DMS53 (cell line): ENCODE measurements at places on chromosomes 13 and 19.
A peak's percentile ranks its signal among the peaks of the same experiment; 100 is the strongest.

DNA sequence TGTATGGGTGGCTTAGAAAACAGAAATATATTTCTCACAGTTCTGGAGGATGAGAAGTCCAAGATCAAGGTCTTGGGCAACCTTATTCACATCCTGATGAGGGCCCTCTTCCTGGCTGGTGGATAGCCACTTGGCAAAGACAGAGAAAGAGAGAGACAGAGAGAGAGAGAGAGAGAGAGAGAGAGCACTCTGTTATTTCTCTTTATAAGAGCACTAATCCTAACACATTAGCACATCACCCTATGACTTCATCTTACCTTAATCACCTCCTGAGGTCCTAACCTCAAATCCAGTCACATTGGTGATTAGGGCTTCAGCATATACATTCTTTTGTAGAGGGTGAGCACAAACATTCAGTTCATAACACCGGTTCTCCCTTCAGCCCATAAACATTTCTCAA lies 430.3 kb downstream of the EFNB2 start:
- no peak for DNase-seq

DNA sequence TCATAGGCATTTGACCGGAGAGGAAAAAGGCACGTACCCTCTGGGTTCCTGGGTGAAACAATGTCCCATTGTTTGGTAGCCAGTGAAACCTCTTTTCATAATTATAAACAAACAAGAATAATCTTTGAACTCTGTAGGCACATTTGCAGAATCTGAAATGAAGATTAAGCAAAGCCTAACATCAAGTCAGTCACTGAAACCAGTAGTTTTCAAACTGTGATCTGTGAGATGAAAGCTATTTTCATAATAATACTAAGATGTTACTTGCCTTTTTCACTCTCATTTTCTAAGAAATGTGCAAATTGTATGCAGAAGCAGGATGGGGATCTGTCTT lies 105.4 kb downstream of the WDFY2 start:
- DNase-seq, result no peak

DNA sequence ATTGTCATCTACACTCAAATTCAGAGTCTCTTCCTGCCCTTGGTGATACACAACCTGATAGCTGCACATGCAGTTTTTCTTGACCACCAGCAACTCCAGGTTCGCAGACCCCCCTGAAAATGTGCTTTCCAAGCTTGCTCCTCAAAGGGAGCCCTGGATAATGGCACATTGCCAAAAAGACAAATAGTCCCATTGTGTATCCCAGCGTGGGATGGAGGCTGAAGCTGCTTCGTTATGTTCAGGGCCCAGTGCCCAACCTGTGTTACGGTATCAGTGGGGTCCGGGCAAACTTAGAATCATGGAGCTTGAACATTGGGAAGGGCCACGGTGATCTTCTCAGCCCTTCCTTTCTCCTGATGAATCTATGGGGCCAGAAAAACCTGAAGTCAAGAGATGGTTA lies 173.0 kb downstream of the TEX29 start:
- no peak for DNase-seq

- DNase-seq, result peak; percentile 72
These were observed 256.9 kb downstream of the SPRY2 start for GRCh38 chr13:80083853-80084676.

GRCh38 chr19:47541518-47541917 lies 26.7 kb upstream of the NAPA start:
- DNase-seq, result no peak

- no peak for DNase-seq
These were observed 13.5 kb downstream of the TM9SF2 start for GRCh38 chr13:99514801-99515200.

GRCh38 chr19:271856-272255 lies 19.3 kb downstream of the PLPP2 start:
- no peak for DNase-seq

DNA sequence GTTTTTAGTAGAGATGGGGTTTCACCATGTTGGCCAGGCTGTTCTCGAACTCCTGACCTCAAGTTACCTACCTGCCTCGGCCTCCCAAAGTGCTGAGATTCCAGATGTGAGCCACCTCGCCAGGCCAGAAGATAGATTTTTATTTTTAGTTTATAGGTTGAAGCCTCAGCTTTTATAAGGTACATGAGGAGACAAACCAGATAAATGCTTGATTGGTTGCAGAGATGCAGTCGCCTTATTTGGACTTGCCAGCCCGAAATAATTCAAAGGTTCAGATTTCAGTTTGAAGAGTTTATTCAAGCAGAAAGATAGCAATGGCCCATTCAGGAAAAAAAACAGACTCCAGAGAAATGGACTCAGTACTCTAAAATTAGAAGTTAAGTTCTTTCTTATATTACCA lies 3.1 kb downstream of the ZNF69 start:
- no peak for DNase-seq

DNA sequence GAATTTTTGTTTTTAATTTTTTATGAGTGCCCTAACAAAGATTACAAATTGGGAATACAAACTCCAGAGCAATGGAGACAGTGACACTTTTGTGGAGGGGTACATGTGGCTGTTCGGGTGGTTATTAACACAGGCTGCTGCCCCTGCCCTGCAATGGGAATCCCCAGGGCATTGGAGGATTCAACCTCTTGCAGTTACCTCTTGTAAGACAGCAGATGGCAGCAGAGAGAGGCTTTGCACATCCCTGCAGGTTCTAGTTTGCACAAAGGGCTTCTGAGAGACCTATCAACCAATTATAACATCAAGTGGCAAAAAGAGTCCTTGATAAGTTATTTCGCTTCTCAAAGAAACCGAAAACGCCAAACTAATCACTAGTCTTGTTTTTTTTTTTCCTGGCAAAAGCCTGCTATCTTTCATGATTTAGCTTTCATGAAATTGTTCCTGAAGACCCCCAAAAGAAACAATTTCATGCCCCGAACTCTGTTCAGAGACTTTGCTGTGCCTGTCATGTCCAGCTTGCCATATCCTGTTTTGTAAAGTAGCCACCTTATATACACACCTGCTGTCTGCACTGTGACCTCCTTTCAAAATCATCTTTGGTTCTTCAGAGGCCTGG lies 10.4 kb downstream of the GJB2 start:
- peak; percentile 88 for DNase-seq

GRCh38 chr13:28452755-28453154 lies 42.2 kb downstream of the FLT1 start:
- DNase-seq, result no peak

- DNase-seq, result peak; percentile 30
These were observed 88.7 kb downstream of the SCGB2B2 start for GRCh38 chr19:34588249-34588648.

- DNase-seq, result no peak
These were observed at the start of gene SIGLECL1 for GRCh38 chr19:51250786-51251467. TSS of gene SIGLECL1 (plus strand) at chr19:51251080. CDS start at chr19:51264073, 12,993 bp downstream.

DNA sequence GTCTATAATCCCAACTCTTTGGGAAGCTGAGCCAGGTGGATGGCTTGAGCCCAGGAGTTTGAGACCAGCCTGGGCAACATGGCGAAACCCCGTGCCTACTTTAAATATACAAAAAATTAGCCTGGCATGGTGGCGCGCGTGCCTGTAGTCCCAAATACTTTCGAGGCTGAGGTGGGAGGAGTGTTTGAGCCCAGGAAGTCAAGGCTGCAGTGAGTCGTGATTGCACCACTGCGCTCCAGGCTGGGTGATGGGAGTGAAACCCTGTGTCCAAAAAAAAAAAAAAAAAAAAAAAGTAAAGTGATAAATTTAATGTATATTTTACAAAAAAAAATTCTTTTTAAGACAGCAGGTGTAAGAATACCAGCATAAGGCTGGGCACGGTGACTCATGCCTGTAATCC lies 17.6 kb downstream of the TMEM38A start:
- DNase-seq, result no peak
